ENCODE measurements at places on chromosomes 12 and 14.

DNA sequence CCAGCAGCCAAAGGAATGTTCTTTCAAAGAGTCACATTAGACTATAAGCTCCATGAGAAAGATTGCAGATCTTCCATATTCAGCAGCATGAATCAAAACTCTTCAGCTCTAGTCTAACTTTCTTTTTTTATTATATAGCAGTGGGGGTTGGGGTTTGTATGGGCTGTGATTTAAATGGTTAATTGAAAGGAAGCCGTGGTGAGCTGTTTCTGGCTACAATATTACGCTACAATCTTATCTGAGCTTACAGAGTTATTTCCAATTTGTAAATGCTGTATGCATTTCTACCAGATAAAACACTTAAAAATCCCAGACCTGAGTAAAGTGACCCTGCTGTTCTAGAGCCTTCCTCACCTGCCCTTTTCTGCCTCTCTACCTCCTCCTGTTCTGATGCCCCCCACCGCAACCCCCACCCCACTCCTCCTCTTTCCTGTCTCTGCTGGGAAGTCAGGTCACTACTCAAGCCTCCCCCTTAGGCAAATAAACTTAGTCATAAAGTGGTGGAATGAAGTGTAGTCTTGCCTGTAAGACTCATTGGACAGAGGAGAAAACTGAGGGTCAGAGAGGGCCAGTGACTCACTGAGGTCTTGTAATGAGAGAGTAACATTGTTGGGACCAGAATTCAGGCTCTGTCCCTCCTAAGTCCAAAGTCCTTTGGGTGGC lies 1089.5 kb downstream of the BCL11B start:
- DNase-seq: no peak

- no peak for DNase-seq
Measured at GRCh38 chr12:53862206-53862605, 76.4 kb upstream of the HOXC13 start.

GRCh38 chr12:110741341-110742095 lies 1.2 kb downstream of the PPP1CC start:
- DNase-seq: no peak

GRCh38 chr14:58738876-58739275 lies 101.1 kb downstream of the DACT1 start:
- no peak for DNase-seq

GRCh38 chr12:94427501-94428381 lies 31.9 kb downstream of the CEP83 start:
- DNase-seq: no peak

DNA sequence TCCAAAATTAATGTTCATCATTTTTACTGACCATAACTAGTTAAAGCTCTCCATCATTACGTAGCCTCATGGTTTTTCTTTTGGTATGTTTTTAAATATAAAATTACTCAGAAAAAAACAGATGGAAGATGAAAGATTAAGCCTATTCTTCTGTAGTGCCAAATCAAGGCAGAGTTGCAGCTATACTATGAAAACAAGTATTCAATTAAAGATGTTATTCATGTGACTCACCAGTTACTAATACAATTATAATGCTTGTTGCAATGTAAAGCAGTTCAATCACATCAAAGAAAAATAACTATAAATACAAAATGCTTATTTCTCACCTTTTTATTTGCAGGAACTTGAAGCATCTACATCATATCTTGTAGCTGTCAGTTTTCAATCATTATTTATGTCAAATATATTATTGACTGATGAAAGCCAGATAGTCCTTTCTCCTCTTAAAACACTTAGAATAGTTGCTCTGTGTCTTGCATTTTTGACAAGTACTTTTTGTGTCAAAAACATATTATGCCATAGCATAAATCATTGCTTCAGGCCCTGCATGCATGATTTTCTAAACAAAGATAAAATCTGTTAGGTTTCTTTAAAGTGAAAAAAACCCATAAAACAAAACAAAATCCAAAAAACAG lies 36.0 kb upstream of the TRHDE start:
- no peak for DNase-seq

- DNase-seq: no peak
Measured at GRCh38 chr14:99891900-99892299, 98.7 kb downstream of the EML1 start.

DNA sequence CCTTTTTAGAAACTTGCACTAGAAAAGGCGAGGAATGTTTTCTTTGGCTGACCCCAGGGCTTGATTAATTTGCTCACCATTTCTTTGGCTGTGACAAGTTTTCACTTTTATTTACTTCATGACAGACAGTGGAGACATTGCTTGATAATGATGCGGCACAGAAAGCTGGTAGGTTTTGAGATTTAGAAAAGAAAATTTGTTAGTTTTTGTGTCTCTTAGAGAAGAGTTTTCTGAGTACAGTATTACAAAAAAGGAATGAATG lies 18.4 kb downstream of the SRGAP1 start:
- DNase-seq: no peak

DNA sequence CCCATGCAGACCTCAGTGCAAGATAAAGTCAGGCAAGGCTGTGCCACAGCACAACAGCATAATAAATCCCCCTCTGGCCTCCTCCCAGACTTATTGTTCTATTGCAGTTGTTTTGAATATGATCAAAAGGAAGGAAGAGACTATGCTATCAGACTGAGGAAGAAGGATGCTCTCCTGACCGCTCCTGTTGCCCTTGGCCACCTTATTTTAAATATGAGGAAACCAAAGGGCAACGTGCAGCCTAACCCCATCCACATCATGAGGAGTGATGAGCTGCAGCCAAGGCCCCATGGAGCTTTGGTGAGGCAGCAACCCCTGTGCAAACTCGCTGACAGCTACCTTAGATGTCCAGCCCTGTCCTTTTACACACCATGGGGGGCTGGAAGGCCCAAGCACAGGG lies 291.7 kb downstream of the ZFP36L1 start:
- DNase-seq: no peak

- DNase-seq: no peak
Measured at GRCh38 chr14:65173973-65174693, 71.8 kb upstream of the MAX start.

- no peak for DNase-seq
Measured at GRCh38 chr14:75453817-75454434, 26.1 kb downstream of the JDP2 start.

- no peak for DNase-seq
Measured at GRCh38 chr12:124593851-124594401, 26.5 kb upstream of the NCOR2 start.

- no peak for DNase-seq
Measured at GRCh38 chr14:94691660-94692034, 78.3 kb downstream of the GSC start.

GRCh38 chr14:28656704-28657255 lies 109.8 kb upstream of the FOXG1 start:
- DNase-seq: no peak

GRCh38 chr14:105482486-105483110 lies 4.1 kb upstream of the CRIP1 start:
- no peak for DNase-seq

GRCh38 chr12:10142976-10143589 lies 13.1 kb upstream of the CLEC7A start:
- DNase-seq: no peak

DNA sequence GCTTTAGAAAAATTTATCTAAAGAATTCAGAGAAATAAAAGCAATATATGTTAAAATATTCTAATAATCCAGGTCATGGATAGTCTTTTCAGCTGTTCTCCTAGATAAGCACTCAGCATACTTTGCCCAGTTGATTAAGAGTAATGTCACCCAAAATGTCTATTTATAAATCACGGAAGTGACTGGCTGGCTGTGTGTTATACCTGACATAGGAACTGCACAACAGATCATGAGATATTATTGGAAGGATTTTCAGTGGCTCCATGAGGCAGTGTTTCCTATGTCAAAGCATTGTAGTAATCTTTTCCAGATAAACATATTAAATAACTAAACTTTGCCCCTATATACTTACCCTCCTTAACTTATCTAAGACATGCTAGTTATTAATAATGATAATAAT lies 128.8 kb downstream of the ITPR2 start:
- no peak for DNase-seq

- no peak for DNase-seq
Measured at GRCh38 chr12:96247563-96247962, 53.4 kb downstream of the ELK3 start.

- DNase-seq: no peak
Measured at GRCh38 chr12:86748894-86749293, 492.7 kb upstream of the MGAT4C start.

DNA sequence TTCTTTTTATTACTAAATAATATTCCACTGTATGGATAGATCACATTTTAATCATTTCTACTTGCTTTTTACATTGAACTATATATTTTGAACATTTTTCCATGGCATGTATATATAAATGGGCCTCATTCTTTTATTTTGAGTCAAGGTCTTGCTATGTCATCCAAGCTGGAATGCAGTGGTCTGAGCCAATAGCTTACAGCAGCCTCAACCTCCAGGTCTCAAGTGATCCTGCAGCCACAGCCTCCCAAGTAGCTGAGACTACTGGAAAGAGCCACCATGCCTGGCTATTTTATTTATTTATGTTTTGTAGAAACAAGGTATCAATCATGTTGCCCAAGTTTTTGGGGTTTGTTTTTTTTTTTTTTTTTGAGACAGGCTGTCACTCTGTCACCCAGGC lies 7.6 kb downstream of the FCF1 start:
- no peak for DNase-seq

GRCh38 chr14:75459099-75459741 lies 31.4 kb downstream of the JDP2 start:
- DNase-seq: no peak
